ENCODE measurements at places on chromosomes 5 and 9.

DNA sequence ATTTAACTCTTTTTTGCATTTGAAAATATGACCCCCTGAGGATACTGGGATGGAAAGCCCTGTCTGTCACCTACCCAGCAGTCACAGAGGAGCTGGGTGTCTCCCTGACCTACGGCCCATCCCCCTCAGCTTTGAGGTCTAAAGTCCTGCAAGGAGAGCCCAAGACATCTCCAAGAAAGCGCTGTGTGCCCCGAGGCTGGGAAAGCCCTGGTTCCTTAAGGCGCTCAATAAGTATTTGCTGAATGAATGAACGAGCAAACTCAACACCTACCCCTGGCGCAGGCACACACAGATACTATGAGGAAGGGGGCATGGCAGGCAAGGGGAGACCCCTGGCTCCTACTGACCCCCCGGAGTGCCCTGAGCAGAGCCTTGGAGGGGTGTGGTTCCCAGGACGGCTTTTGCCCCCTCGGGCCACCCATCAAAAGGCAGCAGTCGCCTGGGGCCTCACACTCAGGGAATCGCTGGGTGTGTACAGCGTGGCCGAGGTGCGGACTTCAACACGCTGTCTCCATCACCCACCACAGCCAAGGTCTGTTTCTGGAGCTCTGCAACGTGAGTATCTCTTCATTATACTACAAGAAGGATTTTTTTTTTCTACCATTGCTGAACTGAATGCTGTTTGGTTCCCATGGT lies 211.6 kb downstream of the ERCC6L2 start:
- no peak for DNase-seq
- H3K4me3 ChIP-seq = no peak overlapping the region
- H3K27me3 ChIP-seq = peaks cover 15% of the 10 kb centered on the region
- H3K36me3 ChIP-seq = peaks cover 3% of the 10 kb centered on the region
- no peaks in the 10 kb centered on the region for H3K4me1 ChIP-seq

GRCh38 chr5:119656023-119656422 lies 26.7 kb downstream of the FAM170A start:
- no peaks in the 10 kb centered on the region for H3K27me3 ChIP-seq
- H3K4me3 ChIP-seq = no peak overlapping the region
- no peaks in the 10 kb centered on the region for H3K36me3 ChIP-seq
- no peak for DNase-seq
- H3K4me1 ChIP-seq = no peaks in the 10 kb centered on the region
- no peak overlapping the region for H3K27ac ChIP-seq

- H3K27ac ChIP-seq = no peak overlapping the region
- H3K4me3 ChIP-seq = no peak overlapping the region
- DNase-seq = no peak
- no peaks in the 10 kb centered on the region for H3K27me3 ChIP-seq
- no peaks in the 10 kb centered on the region for H3K36me3 ChIP-seq
Measured at GRCh38 chr9:31185831-31186230, 1198.6 kb upstream of the ACO1 start.

DNA sequence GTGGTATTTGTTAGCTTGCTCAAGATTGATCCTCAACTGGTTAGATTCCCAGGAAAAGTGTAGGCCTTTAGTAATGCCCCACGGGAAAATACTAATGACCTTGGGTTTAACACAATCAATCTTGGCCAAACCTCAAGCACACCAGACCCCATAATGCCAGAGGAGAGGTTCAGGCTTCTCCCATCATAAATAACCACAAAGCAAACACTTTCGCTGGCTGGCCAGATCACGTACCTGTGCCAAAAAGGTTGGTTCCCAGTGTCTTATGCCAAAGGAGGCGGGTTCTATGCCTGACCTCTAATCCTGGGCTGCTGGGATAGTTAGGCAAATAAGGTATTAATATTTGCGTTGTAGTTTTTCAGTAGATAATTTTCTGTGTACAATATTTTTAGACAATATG lies 379.2 kb upstream of the CDH18 start:
- no peak overlapping the region for H3K27ac ChIP-seq
- no peak for DNase-seq
- H3K4me1 ChIP-seq = no peaks in the 10 kb centered on the region
- H3K4me3 ChIP-seq = no peak overlapping the region

GRCh38 chr5:80147119-80147815 lies 108.6 kb downstream of the SERINC5 start:
- peaks cover 52% of the 10 kb centered on the region for H3K4me1 ChIP-seq
- no peak for DNase-seq
- H3K27me3 ChIP-seq = no peaks in the 10 kb centered on the region

DNA sequence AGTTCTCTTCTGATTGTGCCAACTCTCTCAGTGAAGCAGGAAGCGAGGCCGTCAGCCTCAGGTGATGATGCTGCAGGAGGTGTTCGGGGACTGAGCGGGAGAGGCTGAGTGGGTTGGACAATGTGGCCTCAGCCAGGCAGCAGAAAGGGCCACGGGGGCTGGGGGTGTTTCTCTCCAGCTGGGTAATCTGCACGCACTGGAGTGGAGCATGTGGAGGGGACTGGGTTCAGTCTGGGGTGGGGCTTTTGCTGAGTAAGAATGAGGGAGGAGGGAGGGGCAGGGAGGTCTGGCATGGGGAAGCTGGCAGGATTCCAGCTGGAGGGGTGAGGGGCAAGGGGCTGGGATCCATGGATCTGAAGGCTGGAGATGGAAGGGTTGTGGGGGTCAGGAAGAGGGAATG lies 60.8 kb upstream of the PHYKPL start:
- no peak overlapping the region for H3K4me3 ChIP-seq
- H3K4me1 ChIP-seq = no peaks in the 10 kb centered on the region
- H3K36me3 ChIP-seq = no peaks in the 10 kb centered on the region
- H3K27ac ChIP-seq = no peak overlapping the region
- no peaks in the 10 kb centered on the region for H3K27me3 ChIP-seq
- no peak for DNase-seq

Data from activated CD4-positive, alpha-beta memory T cell treated with anti-CD3 and anti-CD28 coated beads, Interleukin-2, amount 10 ng/mL, durations not matched to agents 7 days and 5 days (primary cell).